Left forelimb (tissue), 1 donor: ENCODE measurements at places on chromosomes 7 and 10.
A peak's percentile ranks its signal among the peaks of the same experiment; 100 is the strongest.

GRCh38 chr7:89593125-89593524, 561.1 kb upstream of the STEAP1 start:
- DNase-seq = no peak

- DNase-seq = no peak
Measured at GRCh38 chr7:68247571-68247970, 1250.9 kb downstream of the TYW1 start.

DNA sequence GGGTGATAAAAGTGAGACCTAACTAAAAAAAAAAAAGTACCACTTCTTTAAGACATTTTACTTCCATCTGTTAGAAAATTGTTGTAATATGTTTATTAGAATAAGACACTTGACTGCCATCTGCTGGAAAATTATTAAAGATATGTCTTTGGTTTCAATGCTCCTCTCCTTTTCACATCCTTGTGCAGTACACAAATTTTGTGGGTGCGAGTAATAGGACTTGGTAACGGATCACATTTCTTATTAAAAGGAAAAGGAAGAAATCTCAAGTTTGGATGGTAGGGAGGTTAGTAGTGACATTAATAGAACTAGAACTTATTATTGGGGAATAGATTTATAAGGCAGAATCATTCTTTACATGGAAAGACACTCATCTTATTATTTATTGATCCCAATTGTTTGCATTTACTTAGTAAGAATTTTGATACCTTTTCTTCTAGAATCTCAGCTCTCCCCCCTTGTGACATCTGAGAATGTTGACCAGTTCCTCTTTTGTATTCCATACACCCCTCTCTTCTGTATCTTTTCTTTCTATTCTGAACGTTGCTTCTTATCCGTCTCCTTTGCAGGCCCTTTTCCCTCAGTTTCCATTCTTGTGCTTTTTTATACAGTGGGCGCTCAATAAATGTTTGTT, 43.0 kb upstream of the RPA3 start:
- DNase-seq = no peak

- no peak for DNase-seq
Measured at GRCh38 chr10:68550747-68551411, 9.3 kb upstream of the TET1 start.

DNA sequence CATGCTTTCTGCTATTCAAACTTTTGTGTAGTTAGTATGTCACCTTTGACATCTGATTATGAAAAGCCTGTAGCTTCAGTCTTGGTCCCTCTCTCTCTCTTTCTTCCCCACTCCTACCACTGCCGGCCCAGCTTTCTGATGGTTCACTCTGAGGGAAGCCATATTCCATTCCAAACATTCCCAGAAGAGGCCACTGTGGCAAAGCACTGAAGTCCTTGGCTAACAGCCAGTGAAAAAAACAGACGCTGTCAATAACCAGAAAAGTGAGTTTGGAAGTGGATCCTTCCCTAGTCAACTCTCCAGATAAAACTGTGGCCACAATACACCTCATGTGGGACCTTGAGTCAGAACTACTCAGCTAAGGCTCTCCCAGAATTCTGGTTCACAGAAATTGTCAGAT, 950.7 kb upstream of the PHF14 start:
- no peak for DNase-seq

- DNase-seq = no peak
Measured at GRCh38 chr7:99112979-99113378, 30.9 kb downstream of the SMURF1 start.

- DNase-seq = no peak
Measured at GRCh38 chr10:95423164-95424005, 132.6 kb upstream of the PDLIM1 start.

DNA sequence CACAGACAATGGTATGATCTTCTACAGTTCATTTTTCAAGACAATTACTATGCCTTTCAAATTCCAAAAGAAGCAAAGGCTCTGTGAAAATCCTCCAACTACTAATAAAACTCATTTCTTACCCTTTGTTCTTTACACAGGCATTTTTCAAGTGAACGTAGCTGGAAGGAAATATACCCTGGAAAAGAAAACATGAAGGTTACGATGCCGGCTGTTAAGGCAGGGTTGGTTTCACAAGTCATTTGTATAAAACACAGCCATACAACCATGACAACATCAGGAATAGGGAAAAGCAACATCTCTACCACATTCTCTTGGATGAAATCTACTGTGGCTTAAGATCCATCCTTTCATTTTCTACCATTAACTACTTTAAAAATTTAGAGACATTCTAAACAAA, 207.9 kb downstream of the DOCK4 start:
- DNase-seq = no peak

- peak; percentile 67 for DNase-seq
Measured at GRCh38 chr10:86306628-86307278, 59.8 kb downstream of the GRID1 start.

DNA sequence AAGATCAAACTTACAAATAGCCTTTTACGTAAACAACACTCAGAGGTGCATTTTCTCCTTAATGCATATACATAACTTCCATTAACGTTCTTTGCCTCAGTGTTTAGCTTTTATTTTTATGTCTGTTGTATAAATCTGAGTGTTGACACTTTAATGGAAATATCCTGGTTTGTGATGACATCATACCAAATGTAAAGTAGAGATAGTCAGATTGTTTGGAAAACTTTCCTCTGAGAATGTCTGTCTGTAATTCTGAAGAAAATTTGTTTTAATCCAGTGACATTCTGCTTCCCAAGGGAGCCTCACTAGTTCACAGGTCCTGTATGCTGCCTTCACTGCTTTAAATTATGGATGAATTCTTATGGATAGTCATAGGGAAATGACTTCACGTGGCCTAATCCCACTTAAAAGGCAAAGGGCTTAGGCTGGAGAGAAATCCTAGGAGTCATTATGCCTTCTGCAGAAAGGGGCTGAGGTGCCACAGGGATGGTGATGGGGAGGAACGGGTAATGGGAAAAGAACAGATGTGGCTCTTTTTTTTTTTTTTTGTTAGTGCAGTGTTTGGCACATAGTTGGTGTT, 93.2 kb downstream of the DNAJB9 start:
- DNase-seq = no peak

DNA sequence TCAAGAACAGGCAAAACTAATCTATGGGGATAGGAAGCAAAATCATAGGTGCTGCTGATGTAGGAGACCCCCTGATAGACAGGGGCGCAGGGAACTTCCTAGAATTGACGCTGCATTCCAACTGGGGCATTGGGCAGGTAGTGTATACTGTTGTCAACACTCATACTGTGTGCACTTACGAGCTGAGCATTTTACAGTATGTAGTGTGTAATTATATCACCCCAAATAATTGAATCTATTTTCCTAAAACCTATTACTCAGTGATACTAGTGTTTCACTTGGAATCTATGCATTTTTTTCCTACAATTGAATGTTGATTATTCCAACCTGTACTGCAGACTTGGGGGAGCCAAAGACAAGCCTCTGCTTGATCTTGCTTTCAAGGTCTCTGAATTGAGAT, 207.0 kb upstream of the PRKCQ start:
- DNase-seq = no peak

DNA sequence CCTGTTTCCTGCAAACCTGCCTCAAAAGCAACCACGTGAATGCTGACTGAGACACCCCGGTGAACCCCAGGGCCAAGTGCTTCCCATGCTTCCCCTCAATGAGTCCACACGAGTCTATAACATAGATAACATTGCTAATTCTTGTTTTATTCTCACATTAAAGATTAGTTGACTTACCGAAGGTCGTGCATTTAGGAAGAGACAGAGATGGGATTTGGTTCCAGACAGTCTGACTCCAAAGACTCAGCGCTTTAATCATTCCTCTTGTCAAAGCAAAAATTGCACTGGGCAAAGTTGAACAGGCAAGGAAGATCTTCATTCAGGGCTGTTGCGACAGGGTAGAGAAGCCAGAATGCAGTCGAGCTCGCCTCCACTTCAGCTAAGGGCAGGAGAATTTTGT, 435.6 kb upstream of the C7orf33 start:
- DNase-seq = no peak
